Activated CD8-positive, alpha-beta memory T cell treated with anti-CD3 and anti-CD28 coated beads for 1 hour (primary cell): ENCODE measurements at places on chromosomes 5 and 9.

GRCh38 chr5:40505031-40505430 lies 174.7 kb upstream of the PTGER4 start:
- DNase-seq, result no peak

DNA sequence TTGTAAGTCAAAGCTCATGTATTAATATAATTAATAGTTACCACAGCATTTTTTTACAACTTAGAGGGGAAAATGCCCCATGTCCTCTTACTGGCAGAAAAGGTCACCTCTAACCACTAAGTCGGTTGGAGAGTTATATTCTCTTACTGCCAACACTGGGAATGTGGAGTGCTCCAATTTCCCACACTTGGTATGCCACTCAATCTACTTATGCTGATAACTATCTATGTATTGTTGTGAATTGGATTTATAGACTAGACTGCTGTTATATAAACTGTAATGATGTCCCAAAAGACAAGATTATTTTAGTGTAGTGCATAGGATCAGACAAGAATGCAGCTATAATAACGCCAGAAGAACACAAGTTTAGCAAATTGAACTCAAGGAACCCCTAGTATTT lies 2385.2 kb upstream of the C9orf72 start:
- no peak for DNase-seq

GRCh38 chr9:109206670-109207069 lies 39.6 kb upstream of the FRRS1L start:
- no peak for DNase-seq

DNA sequence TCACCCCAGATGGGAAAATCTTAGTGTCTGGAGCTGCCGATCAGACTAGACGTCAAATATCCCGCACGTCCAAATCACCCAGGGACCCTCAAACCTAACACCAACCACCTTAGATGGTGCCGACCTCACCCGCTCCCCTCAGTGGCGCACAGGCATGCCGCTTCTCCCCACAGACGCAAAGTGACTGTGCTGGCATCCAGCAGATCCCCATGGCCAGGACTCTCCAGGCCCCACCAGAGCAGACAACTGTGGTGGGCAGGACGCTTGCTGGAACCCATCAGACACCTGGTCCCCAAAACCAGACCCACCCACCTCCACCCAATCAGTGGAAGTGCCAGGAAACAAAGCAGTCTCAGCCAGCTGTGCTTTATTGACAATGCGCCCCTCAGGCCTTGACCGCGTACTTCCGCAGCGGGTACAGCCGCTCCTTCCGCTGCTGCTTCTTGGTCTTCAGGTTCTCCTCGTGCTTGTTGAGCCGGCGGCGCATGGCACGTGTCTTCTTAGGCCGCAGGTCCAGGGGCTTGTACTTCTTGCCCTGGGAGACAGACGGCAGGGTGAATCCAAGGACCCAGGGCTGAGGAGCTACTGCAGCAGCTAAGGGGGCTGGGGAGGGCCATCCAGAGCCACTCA lies 4.1 kb downstream of the RPL35 start:
- DNase-seq, result no peak

DNA sequence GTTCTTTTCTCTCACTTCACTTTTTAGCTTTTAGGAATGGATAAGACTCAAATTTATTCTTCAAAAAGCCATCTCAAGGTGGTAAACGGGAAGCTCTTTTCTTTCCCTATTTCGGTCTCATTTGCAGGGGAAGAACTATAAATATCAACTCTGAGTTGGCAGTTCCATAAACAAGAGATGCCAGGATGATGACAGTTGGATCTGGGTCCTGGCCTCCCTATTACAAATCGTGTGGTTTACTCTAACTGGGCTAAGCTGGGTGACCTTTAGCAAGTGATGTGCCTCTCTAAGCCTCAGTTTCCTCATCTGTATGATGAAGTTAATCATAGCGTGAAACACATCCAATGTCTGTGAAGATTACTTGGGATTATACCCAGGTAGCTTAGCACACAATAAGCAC lies 44.2 kb downstream of the TLE4 start:
- no peak for DNase-seq

DNA sequence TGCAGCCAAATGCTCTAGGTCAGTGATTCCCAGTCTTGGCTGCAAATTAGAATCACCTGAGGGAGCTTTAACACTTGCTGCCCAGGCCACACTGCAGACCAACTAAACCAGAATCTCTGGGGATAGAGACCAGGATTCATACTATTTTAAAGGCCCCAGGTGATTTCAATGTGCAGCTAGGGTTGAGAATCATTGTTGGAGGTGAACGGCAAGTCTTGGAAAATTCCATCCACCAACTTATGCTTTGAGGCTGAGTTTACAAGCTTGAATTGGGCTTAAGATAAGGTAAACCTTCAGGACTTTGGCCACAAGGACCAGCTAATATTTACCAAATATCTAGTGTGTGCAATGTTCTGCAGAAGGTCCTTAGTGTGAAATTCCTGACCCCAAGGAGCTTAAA lies 27.5 kb downstream of the SLIT3 start:
- no peak for DNase-seq

GRCh38 chr9:127683723-127684122 lies 23.1 kb upstream of the CFAP157 start:
- no peak for DNase-seq

DNA sequence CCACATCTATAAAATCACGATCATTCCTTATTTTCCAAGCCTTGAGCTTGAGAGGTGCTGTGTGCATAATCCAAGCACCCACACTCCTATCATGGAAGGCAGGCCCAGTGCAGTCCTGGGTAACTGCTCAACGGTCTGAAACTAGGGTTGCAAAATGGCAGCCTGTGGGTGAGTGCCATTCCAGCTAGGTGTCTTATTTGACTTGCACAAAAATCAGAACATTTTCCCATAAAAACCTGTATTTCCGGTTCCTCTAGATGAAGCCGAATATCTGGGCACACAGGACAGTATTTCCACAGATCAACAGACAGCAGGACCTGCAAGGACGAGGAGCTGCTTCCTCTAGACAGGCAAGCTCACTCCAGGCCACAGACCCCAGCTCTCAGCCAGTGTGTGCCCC lies 588.8 kb downstream of the BNC2 start:
- DNase-seq, result no peak

GRCh38 chr5:14790220-14790619 lies 81.4 kb downstream of the ANKH start:
- no peak for DNase-seq

- DNase-seq, result no peak
These were observed 11.1 kb downstream of the GLDC start for GRCh38 chr9:6634444-6634843.

- DNase-seq, result no peak
These were observed 24.4 kb downstream of the CEMIP2 start for GRCh38 chr9:71743882-71744281.

GRCh38 chr9:133227242-133227860 lies 18.3 kb upstream of the OBP2B start:
- no peak for DNase-seq

GRCh38 chr9:133440874-133441273 lies 18.7 kb downstream of the ADAMTS13 start:
- no peak for DNase-seq

- DNase-seq, result no peak
These were observed 16.2 kb upstream of the ERAP1 start for GRCh38 chr5:96823900-96824380.

DNA sequence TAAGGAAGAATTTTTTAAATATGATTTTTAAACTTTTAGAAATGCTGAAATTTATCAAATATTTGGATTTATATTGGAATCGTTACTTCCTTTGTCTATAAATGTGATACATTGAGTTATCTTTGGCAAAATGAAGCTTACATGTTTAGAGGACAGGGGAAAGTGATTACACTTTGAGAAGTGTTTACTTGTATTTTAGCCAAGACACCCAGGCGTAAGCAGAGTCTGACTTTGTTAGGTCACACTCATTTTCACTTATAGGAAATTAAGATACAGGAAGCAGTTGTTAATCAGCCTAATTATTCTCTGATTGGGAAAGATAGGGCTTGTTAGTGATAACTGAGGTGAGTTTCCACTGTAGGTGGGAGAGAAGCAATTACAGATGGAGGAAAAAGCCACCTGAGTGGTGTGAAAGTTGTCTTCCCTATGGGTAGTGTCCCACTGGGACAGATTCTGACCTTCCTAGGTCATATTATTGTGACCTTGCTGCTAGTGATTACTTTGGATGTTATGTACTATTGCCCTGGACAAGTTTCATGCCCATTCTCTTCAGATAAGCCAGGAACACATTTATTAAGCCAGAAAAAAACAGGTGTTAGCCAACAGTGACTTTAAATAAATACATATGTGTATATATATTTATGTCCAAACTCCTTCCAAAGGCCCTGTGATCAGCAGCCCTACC lies 88.7 kb downstream of the UHRF2 start:
- DNase-seq, result no peak

DNA sequence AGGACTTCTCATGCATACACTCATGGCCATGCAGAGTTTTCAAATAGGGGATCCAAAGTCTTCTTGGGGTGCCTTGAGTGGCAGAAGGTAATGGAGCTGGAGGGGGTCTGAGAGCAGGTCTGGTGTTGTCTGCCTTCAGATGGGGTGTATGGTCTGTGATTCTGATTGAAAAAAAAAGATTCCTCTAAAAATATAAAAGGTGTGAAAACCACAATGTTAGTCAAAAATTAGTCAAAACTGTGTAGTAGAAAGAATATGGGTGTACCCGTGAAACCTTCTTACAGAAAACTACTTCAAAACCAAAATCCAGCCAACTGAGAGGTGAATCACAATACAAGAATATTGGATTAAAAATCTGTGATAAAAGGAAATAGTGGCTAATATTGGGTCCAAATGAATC lies 20.1 kb downstream of the DOCK2 start:
- DNase-seq, result no peak

GRCh38 chr5:143182901-143183820 lies 220.3 kb downstream of the NR3C1 start:
- DNase-seq, result no peak

DNA sequence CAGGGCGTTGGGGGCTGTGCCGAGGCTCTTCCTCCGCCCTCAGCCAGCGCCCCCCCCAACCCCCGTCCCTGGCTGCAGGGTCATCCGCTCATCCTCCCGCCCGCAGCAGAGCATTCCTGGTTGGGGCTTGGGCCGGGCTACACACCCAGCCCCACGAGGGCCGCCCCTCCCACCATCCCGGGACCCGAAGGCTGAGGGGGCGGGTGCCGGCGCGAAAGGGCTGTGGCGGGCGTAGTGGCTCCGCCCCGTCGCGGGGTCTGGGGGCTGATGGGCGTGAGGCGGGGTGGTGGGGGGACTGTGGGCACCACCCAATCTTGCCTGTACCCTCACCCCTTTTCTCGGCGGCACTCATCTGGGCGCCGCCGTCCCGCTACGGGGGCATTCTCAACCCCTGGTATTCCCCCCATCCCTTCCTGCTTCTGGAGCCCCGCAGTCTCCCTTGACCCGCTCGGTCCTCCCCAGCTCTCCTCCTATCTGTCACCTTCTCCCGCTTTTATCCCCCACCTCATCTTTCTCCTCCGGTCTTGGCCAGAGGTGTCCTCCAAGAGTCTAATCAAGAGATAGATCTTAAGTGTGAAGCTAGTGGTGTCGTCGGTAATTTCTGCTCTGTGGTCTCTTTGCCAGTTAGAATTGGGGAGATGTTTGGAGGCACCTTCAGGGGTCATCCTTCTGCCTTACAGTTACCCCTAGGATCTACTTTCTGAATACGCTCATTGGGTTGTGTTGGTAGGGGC lies 1.6 kb downstream of the FER start:
- no peak for DNase-seq

DNA sequence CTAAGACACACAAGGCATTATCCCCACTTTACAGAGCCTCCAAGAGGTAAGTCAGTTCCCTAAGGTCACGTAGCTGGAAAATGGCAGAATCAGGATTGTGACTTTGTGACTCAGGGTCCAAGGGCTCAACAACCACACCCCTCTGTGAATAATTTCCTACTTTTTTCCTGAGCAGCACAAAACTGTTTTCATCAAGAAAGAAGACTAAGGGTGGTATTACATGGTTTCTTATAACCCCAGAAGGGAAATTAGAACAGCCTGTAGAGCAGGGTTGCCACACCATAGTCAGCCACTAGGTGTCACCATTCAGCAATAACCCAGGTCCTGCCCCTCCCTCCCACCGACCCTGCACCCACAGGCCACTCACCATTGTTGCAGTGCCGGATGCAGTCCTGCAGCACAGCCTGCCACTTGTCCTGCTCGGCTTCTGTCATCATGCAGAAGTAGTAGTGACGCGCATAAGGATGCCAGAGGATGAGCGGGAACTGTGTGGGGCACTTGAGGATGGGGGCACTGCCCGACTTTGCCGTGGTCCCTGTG lies 72.1 kb downstream of the LRSAM1 start:
- no peak for DNase-seq

- DNase-seq, result no peak
These were observed 96.9 kb downstream of the OLFM1 start for GRCh38 chr9:135184181-135185053.

DNA sequence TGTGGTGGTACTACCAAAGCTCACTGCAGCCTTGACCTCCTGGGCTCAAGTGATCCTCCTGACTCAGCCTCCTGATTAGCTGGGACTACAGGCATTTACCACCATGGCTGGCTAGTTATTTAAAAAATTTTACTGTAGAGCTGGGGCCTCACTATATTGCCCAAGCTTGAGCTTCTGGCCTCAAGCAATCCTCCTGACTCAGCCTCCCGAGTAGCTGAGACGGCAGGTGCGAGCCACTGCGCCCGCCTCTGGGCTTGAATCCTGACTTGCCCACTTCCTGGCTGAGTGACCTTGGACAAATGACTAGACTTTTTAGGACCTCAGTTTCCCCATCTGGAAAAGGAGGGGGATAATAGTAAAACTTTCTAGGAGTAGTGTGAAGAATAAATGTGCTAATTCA lies 32.1 kb downstream of the NCS1 start:
- DNase-seq, result no peak

GRCh38 chr5:67815455-67816391 lies 399.8 kb upstream of the PIK3R1 start:
- no peak for DNase-seq

DNA sequence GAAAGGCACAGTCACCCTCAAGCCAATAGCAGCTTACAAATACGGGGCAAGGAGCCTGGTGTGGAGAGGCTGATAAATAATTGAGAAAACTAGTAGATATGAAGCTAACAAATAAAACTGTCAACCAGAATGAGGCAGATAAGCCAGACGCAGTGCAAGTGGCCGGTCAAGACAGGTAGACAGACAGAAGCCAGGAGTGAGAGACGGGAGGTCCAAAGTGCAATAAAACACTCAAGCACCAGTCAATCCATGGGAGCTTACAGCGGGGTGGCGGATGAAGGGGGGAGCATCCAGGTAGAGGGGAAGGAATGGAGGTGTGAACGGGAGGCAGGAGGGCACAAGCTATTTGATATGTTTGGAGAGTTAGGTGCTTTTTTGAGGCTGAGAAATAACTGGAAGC lies 193.1 kb downstream of the FOXD4L6 start:
- DNase-seq, result no peak

DNA sequence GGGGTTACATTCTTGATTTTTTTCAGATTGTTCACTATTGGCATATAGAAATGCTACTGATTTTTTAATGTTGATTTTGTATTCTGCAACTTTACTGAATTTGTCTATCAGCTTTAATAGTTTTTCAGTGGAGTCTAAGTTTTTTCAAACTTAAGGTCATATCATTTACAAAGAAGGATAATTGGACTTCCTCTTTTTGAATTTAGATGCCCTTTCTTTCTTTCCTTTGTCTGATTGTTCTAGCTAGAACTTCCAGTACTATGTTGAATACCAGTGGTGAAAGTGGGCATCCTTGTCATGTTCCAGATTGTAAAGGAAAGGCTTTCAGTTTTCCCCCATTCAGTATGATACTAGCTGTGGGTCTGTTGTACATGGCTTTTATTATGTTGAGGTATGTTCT lies 49.3 kb downstream of the SREK1 start:
- no peak for DNase-seq
